ENCODE measurements at places on chromosomes 16 and 17. TPM values are rescaled to one million over a fixed set of nuclear protein-coding genes. Genes with fewer than 3 reads are reported as not detected.

- no peak for DNase-seq
Measured at GRCh38 chr17:309361-309888, 43.2 kb downstream of the RPH3AL start.

DNA sequence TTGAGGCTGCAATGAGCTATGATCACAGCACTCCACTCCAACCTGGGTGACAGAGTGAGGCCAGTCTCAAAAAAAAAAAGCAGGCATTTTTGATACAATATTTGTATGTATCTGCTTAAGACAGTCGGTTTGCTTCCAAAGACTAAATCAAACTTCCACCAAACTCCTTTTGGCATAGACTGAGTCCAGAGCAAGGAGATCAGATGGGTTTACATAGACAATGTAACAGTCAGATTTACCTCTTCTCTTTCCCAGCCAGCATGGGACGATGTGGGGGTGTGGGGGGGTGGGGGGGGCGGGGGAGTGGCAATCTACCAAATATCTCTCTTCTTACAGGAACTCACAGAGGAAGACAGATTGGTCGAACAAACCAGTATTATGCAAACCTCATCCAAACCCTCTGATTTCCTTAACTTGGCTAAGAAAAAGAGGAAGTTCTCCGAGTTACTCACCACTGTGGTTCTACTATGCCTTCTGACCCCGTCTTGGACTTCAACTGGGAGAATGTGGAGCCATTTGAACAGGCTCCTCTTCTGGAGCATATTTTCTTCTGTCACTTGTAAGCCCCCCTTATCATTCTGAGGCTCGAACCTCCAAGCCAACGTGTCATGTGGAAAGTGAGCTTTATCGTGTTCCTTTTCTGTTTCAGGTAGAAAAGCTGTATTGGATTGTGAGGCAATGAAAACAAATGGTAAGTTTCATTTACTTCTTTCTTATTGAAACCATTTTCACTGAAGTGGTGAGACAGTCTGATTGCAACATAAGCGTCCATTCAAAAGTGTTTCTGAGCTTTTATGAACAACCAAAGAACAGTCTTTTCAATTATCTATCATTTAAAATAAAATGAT lies at the start of gene MILR1:
TSS of gene MILR1 (plus strand) at position 451 of the 848 bp plus-strand sequence. CDS start at position 505, 54 bp downstream.
- DNase-seq, result no peak

DNA sequence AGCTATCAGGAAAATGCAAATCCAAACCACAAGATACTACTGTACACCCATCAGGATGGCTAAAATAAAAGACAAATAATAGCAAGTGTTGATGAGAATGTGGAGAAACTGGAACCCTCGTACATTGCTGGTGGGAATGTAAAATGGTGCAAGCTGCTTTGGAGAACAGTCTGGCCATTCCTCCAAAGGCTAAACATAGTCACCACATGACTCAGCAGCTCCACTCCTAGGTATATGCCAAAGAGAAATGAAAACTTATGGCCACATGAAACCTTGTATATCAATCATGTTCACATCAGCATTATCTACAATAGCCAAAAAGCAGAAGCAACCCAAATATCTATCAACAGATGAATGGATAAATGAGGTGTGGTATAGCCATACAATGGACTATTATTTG lies 28.5 kb downstream of the VAC14 start:
- DNase-seq, result no peak

DNA sequence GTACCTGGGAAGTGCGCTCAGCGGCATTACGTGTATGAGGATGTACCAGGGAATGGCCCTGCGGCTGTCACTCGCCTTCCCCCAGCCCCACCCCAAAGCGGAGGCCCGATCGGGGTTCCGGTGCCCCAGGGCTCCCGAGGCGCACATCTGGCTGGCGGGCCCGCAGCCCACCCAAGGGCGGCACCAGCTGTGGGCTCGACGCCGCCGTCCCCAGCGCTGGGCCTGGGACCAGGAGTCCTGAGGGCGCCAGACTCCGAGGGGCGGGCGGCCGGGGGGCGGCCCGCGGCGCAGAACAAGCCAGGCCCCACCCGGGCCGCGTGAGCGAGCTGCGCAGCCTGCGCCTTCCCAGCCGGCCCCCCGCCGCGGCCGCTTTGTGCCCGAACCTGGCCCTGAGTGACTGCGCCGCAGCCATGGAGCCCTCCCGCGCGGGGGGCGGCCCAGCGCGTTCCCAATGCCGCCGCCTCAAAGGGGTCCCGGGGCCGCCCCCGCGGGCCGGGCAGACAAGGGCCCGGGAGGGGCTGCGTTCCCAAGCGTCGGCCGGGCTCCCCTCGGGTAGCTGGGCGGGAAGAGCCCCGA lies 17.4 kb downstream of the ZNF423 start:
- no peak for DNase-seq

GRCh38 chr16:31458073-31458843 lies 1.0 kb upstream of the ARMC5 start:
- no peak for DNase-seq

- DNase-seq, result no peak
Measured at GRCh38 chr16:69863401-69864281, 87.5 kb upstream of the CLEC18A start.

GRCh38 chr17:55883149-55883548 lies 132.3 kb downstream of the PCTP start:
- DNase-seq, result no peak

- no peak for DNase-seq
Measured at GRCh38 chr16:67632415-67633172, 12.3 kb upstream of the CARMIL2 start.

- no peak for DNase-seq
Measured at GRCh38 chr16:15641753-15642556, 999 bp downstream of the MARF1 start.

DNA sequence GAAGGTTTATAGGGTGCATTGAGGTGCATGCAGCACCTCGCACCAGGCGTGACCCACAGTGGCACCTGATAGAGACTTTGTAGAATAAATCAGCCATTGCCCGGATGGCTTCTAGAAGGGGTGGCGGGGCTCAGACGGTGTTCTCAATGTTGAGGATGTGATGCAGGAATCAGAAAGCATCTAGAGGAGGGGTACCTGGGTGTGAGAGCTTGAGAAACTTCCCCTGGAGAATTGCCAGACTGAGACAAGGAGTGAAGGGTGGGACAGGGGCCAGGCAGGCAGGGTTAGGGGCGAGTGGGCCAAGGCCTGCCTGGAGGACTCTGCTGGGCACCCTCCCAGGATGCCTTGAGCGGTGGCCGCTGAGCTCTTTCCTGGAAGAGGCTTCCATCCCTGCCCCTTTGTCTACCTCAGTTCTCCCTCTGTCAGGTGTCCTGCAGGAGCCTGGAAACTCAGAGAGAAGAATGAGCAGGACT lies 9.3 kb upstream of the ADGRG1 start:
- no peak for DNase-seq

GRCh38 chr17:42681976-42682721 lies at the start of gene CNTNAP1:
CNTNAP1 (plus strand) TSS chr17:42682531; CDS start chr17:42682830, 299 bp downstream.
- DNase-seq, result no peak

GRCh38 chr16:895371-895770 lies 75.4 kb downstream of the LMF1 start:
- DNase-seq, result no peak

GRCh38 chr16:30692396-30693064 lies 6.4 kb upstream of the SRCAP start:
- DNase-seq, result no peak

DNA sequence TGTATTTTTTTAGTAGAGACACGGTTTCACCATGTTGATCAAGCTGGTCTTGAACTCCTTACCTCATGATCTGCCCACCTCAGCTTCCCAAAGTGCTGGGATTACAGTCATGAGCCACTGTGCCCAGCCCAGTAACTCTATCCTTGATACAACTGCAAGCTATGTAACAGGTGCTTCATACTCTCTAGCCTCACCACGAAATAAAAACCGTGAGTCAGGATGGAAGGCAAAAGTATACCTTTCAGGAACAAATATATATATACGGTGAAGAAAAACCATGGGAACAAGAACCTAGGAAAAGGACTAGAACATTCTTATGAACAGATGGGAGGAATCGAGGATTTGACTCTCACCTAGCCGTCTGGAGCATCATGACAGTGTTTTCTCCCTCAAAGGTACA lies 9.6 kb upstream of the FBF1 start:
- no peak for DNase-seq

- DNase-seq, result no peak
Measured at GRCh38 chr16:17590711-17591654, 120.2 kb upstream of the XYLT1 start.

GRCh38 chr17:72714357-72714966 lies 378.0 kb downstream of the SLC39A11 start:
- no peak for DNase-seq

- DNase-seq, result no peak
Measured at GRCh38 chr17:15952048-15952532, 7.2 kb downstream of the ADORA2B start.

GRCh38 chr16:86508028-86508946 lies 2.0 kb upstream of the FOXF1 start:
- no peak for DNase-seq

- no peak for DNase-seq
Measured at GRCh38 chr16:87618216-87618615, 15.9 kb downstream of the JPH3 start.

DNA sequence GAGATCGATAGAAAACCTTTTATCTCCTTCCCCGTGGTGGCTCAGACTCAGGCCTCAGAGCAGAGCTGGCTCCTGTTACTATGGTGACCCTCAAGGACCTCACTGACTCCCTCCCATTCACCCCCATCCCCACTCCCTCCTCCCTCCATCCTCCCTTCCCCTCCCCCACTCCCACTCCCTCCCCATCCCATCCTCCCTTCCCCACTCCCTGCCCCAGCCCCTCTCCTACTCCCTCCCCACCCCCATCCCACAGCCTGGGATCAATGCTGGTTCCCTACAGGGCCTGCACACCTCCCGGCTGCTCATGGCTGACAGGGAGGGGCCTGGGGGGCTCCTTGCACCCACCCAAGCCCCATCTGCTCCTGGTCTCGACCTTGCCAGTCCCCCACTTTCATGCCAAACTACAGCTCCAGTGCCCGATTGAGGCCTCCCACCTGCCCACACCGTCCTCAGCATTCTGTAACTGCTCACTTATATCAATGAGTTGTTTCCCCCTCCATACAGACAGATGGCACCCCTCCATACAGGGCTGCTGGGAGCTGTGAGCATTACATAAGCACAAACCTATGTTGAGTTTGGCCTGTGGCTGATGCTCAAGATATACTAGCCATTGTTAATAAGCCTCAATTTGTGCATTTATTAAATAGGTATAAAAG lies 11.6 kb upstream of the RAI1 start:
- no peak for DNase-seq

GRCh38 chr16:75535211-75535843 lies 581 bp downstream of the CHST5 start:
- DNase-seq, result no peak

DNA sequence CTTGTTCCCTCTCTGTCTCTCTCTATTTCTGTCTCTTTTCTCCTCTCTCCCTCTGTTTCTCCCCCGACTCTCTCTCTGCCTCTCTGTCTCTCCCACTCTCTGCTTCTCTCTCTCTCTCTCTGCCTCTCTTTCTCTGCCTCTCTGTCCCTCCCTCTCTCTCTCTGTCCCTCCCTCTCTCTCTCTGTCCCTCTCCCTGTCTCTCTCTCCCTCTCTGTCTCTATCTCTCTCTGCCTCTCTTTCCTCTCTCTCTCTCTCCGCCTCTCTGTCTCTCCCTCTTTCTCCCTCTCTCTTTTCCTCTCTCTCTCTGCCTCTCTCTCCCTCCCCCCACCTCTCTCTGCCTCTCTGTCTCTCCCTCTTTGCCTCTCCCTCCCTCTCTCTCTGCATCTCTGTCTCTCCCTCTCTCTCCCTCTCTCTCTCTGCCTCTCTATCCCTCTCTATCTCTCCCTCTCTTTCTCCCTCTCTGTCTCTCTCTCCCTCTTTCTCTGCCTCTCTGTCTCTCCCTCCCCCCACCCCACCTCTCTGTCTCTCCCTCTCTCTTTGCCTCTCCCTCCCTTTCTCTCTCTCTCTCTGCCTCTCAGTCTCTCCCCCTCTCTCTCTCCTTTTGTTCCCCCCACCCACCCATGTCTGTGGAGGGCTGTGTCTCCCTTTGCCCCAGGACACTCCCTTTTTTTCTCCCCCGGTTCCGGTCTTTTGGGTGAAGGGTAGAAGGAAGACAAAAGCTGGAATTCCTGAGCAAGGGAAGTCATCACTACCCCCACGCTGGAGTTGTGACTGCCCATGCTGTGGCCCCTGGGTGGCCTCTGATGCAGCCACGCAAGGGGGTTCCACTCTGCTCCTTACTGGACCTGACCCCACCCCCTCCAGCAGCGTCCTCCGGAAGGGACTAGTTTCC lies 27.1 kb upstream of the MGAT5B start:
- DNase-seq, result no peak

DNA sequence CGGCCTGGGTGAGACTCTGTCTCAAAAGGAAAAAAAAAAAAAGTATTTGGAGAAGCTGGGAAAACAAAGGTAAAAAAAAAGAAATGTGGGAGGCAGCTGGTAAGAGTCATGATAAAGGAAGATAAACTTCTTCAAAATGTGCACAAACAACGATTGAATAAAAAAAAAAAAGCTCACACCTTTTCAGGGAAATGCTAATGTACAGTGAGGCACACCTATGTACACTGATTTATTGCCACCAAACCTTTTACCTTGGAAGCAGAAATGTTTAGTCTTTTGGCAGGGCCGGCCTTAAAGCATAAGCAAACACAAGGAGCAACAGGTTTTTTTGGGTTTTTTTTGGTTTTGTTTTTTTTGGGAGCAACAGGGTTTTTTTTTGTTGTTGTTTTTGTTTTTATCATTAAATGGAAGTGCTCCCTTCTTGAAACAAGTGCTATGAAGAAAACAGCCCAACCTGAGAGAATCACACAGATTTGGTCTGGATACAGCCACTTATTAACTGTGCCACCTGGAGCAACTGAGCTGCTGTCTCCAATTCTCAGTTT lies 29.8 kb upstream of the KCNJ2 start:
- no peak for DNase-seq

The SHISA9 gene
- total RNA-seq, result 8.9 TPM

The ZG16B gene
- not detected for total RNA-seq

The ATP1B2 gene
- total RNA-seq, result 0.11 TPM

The ABCA6 gene
- 37.4 TPM for total RNA-seq

The HIC1 gene
- total RNA-seq, result 131 TPM

The HES7 gene
- total RNA-seq, result not detected

The CCL14 gene
- total RNA-seq, result 168 TPM

The PITPNC1 gene
- 10.9 TPM for total RNA-seq

The KRT32 gene
- not detected for total RNA-seq

The CCL15 gene
- not detected for total RNA-seq

The SERPINF2 gene
- 20.6 TPM for total RNA-seq

The PRSS53 gene
- 7.5 TPM for total RNA-seq

The ZG16 gene
- total RNA-seq, result 0.21 TPM

The NPIPB13 gene
- total RNA-seq, result 1.3 TPM

The EEF2K gene
- 31.9 TPM for total RNA-seq

The TMC5 gene
- not detected for total RNA-seq

The CA10 gene
- not detected for total RNA-seq

The NOS2 gene
- total RNA-seq, result not detected

The GP2 gene
- total RNA-seq, result 0.11 TPM

The TLCD2 gene
- 7.5 TPM for total RNA-seq

The GAST gene
- total RNA-seq, result not detected
